ENCODE measurements at places on chromosomes 4 and X. TPM values are rescaled to one million over a fixed set of nuclear protein-coding genes. Genes with fewer than 3 reads are reported as not detected.
A peak's percentile ranks its signal among the peaks of the same experiment; 100 is the strongest.

The CYTL1 gene
- 5.0 TPM for total RNA-seq

The GPR143 gene
- total RNA-seq, result 58.2 TPM

The TEX13B gene
- not detected for total RNA-seq

The BGN gene
- total RNA-seq, result 0.17 TPM

The IGSF1 gene
- total RNA-seq, result 0.70 TPM

The EDA gene
- 0.87 TPM for total RNA-seq

The OPN1MW2 gene
- total RNA-seq, result not detected

The SLC9B2 gene
- 11.1 TPM for total RNA-seq

The CCSER1 gene
- total RNA-seq, result 5.7 TPM

The LRBA gene
- 93.1 TPM for total RNA-seq

The UGT8 gene
- total RNA-seq, result 17.2 TPM

DNA sequence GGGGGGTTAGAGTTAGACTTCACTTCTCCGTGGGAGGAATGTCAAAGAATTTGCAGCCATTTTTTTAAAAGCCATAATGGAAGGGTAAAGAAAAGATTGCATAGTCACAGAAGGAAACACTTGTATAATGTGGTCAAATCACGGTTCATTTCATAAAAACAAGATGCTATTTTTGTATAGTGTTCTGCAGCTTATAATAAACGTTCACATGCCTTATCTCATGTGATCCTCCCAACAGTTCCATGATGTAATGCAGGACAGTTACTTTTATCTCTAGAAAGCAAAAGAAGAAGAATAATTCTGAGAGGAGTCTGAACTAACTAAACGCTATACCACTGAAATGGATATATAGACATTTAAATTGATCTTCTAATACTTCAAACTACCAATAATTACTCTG lies 71.3 kb upstream of the CAMK2D start:
- DNase-seq, result no peak

DNA sequence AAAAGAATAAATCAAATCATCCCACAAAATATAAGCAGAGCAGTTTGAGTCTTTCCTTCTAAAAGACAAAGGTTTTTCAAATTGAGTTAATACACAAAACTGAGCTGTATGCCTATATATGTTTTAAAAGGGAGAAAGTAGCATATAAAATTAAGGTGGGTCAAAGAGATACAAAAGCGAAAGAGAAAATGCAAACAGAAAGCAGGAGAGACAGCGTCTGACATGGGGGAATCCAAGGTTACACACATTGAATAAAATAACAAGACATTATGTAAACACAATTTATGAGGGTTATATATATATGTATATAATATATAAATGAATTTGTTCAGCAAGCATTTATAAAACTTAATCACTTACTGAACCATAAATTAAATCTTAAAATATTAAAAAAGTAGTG lies 276.1 kb upstream of the LCORL start:
- DNase-seq, result no peak

GRCh38 chrX:108059801-108060200 lies 14.9 kb downstream of the VSIG1 start:
- DNase-seq, result no peak

- DNase-seq, result peak; percentile 92
These were observed 61.3 kb upstream of the CASK start for GRCh38 chrX:41984628-41985027.

GRCh38 chrX:7690842-7691241 lies 152.1 kb upstream of the VCX start:
- no peak for DNase-seq

DNA sequence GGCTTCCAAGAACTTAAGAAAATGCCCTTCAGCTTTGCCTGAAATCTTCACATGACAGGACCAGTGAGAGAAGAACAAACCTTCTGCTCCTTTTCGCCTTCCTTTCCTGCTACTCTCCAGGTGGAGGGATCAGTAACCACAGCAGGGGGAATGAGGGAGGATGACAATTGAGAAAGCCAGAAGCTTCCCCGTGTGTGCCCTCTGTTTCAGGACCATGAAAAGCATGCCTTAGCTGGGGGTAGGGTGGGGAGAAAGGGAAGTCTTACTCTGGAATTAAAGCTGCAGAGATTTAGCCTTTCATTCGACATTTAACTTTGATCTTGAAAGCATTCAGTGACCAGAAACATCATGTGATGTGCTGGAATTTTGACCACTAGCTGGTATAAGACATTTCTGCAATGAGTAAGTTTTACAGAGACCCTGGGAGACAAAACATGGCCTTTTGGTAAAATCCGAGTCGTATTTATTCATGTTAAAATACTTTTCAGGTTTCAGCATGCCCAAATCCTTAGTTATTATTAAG lies 10.6 kb upstream of the PUDP start:
- DNase-seq, result peak; percentile 88

- peak; percentile 30 for DNase-seq
These were observed 449.8 kb downstream of the C4orf33 start for GRCh38 chr4:129545599-129546278.

DNA sequence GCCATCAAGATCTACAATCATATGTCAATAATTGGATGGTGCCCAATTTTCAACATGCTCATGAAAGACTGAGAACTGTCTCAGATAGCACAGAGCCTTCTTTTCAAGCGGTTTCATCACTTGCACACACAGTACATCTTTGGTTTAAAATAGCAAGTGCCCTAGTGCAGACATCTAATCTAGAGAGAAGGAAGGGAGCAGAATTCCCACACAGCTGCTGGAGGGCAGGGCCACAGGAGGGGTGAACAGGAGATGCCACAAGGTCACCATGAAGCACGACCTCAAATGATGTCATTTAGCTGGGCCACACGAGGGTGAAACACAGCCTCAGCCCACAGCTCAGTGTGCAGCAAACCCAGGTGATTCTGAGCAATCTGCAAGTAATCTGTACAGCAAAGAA lies 24.3 kb downstream of the LEF1 start:
- DNase-seq, result no peak

DNA sequence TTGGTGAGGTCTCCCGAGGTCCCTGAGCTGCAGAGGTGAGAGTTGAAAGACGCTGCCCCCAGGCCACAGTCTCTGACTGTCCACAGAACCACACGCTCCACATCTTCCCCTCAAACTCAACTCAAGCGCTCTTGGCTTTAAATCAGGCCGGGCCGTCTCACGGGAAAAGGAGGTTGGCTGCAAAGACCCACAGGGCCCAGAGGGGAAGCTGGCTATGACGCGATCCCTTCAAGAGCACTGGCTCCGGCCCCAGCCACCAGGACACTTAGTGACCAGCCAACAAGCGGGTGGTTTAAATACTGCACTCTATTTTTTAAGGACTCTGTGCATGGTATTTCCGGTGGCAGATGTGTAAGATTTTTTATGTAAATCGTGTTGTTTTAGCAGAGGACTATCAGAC lies 19.9 kb downstream of the LRPAP1 start:
- no peak for DNase-seq

- DNase-seq, result no peak
These were observed at the start of gene MXRA5 for GRCh38 chrX:3346501-3347259. Gene MXRA5, minus strand, starts transcription at chrX:3346652. Its CDS starts 2,819 bp downstream, at chrX:3343833.

DNA sequence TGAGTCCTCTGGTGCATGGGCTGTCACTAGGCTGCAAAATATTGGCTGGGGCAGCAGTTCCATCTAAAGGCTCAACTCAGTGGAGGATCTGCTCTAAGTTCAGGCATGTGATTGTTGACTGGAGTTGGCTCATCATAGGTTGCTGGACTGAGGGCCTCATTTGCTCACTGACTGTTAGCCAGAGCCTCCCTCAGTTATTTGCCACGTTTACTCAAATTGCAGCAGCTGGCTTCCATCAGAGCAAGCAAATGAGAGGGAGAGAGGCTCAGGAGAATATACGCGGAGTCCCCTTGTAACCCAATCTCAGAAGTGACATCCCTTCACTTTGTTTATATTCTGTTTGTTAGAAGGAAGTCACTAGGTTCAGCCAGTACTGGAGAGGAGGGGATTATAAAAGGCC lies 54.1 kb downstream of the BMP3 start:
- DNase-seq, result no peak

- DNase-seq, result no peak
These were observed 17.0 kb upstream of the HPF1 start for GRCh38 chr4:169774466-169775445.

GRCh38 chr4:158782551-158783360 lies 13.9 kb downstream of the FNIP2 start:
- no peak for DNase-seq

DNA sequence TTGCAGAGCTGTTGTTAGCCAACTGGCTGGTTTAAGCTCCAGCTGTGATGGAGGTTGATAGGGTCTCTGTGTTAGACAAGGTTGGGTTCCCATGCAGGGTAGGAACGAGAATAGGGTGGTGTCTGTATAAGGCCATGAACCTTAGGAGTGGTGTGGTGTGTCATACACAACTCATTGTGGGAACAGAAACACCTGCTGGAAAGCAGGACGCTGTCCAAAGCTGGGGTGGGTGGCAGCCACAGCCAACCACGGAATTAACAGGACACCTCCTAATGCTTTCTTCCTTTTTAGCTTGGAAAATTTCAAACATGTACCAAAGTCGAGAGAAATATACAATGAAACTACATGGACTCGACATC lies 94.4 kb downstream of the ARHGAP10 start:
- no peak for DNase-seq

- no peak for DNase-seq
These were observed at the start of gene GPR173 for GRCh38 chrX:53048169-53049126. Gene GPR173, plus strand, starts transcription at chrX:53048789. Its CDS starts 27,833 bp downstream, at chrX:53076622.

GRCh38 chrX:82335772-82336171 lies 1133.9 kb downstream of the SH3BGRL start:
- no peak for DNase-seq

GRCh38 chrX:74372272-74372671 lies 49.0 kb upstream of the SLC16A2 start:
- no peak for DNase-seq
